ENCODE measurements at places on chromosomes 3 and 15.

- no peak for DNase-seq
These were observed 98.4 kb upstream of the PEX5L start for GRCh38 chr3:180135101-180135500.

GRCh38 chr3:2078821-2079220 lies 19.8 kb upstream of the CNTN4 start:
- DNase-seq: no peak

- DNase-seq: no peak
These were observed 17.1 kb upstream of the SNX22 start for GRCh38 chr15:64134345-64134829.

GRCh38 chr15:30885814-30886213 lies 17.9 kb upstream of the FAN1 start:
- DNase-seq: no peak

GRCh38 chr15:51380999-51381806 lies 39.7 kb downstream of the GLDN start:
- DNase-seq: peak; percentile 45

All from thoracic aorta (tissue), 2 donors.